ENCODE measurements at places on chromosomes 5 and 9.
A peak's percentile ranks its signal among the peaks of the same experiment; 100 is the strongest.

- DNase-seq: no peak
Observed at GRCh38 chr9:100014846-100015245, 84.0 kb downstream of the ERP44 start.

DNA sequence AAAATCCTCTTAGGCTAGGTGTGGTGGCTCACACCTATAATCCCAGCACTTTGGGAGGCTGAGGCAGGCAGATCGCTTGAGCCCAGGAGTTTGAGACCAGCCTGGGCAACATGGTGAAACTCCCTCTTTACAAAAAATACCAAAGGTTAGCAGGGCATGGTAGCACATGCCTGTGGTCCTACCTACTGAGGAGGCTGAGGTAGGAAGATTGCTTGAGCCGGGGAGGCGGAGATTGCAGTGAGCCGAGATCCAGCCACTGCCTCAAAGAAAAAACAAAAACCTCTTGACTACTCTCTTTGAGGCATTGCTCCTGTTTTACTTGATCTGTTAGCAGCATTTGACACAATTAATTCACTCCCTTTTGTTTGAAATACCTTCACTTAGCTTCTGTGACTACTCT, 20.7 kb downstream of the KIF2A start:
- DNase-seq: no peak

GRCh38 chr5:172502969-172503368, 48.6 kb upstream of the SH3PXD2B start:
- no peak for DNase-seq

- DNase-seq: peak; percentile 57
Observed at GRCh38 chr9:129487658-129488483, 133.0 kb downstream of the C9orf50 start.

DNA sequence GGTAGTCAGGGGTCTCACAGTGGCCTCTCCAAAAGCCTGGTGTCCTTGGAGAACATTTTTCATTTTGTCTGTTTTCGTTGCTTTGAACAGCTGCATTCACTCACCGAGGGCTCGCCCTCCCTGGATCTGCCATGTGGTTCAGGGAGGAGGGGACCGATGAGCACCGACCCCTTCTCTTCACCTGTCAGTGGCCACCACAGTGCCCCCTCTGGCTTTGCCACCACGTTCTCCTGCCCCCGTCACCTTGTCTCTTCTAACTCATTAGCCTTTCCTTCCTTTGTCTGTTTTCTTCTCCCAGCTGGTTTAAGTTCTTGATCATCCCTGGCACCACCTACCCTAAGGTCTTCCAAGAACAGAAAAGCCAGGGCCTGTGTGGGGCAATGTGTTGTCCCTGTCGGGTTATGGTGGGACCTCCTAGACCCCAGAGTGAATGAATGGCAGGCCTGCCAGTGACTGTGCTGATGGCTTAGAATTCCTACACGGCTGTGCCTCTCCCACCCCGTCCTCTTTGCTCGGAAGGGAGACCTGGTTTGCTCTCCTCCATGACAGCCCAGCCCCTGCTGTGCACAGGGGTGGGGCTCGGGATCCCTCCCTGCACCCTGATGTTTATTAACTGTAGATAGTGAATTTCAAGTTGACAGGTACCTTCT, 90.0 kb downstream of the ANKRD33B start:
- DNase-seq: no peak

DNA sequence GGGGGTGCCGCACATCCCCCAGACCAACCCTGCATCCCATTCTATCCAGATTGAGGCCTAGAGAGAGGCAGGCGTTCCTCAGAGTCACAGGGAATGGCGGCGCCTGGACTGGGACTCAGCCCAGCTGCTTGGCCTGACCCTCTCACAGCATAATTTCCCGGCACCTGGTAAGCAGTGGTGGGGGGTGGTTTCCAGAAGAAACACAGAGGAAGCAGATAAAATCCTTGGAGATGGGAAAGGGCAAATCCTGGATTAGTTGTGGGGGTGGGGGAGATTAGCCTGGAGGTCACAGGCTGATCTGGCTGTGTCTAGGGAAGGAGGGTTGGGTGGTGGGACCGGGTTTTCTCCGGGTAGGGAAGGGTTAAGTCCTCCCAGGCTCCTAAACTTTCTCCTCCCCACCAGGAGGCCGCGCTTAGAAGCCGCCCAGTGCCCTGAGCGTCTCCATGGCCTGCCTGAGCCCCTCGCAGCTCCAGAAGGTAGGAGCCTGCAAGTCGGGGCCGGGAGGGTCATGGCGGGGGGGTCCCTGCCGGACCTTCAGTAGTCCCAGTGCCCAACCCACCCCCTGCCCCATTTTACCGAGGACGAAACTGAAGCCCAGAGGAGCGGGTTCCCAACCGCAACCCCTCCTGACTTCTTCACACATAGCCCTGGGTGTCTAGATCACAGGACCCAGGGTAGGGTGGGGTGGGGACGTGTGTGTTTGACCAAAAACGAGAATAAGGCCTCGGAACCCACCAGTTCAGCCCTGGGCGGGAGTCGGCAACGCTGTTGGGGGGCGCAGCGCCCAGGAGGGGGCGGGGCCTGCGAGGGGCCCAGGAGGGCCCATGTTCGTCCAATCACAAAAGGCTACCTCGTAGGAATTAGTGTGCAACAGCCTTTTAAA, 1.3 kb downstream of the PHYHD1 start:
- no peak for DNase-seq

- DNase-seq: peak; percentile 75
Observed at GRCh38 chr9:100028201-100028784, 70.5 kb downstream of the ERP44 start.

DNA sequence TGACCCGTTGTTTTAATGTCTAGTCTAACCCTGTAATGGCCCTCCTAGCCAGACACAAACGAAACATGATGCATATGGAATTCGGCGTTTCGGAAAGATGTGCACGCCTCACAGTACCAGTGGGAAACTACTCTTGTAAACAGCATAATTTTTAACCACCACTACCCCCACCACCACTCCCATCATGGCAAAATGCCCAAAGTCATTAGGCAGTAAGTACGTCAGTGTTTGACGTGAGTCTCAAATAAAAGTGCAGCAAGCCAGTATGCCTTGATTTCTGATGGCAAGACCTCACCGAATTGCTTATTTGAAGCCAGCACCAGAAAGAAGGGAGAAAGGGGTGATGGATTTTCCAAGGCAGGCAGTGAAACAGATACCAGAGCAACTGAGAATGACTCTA, 71.4 kb downstream of the ADRB2 start:
- no peak for DNase-seq

- no peak for DNase-seq
Observed at GRCh38 chr5:150530951-150531588, 23.1 kb downstream of the NDST1 start.

- no peak for DNase-seq
Observed at GRCh38 chr9:90680534-90680933, 37.9 kb upstream of the DIRAS2 start.

DNA sequence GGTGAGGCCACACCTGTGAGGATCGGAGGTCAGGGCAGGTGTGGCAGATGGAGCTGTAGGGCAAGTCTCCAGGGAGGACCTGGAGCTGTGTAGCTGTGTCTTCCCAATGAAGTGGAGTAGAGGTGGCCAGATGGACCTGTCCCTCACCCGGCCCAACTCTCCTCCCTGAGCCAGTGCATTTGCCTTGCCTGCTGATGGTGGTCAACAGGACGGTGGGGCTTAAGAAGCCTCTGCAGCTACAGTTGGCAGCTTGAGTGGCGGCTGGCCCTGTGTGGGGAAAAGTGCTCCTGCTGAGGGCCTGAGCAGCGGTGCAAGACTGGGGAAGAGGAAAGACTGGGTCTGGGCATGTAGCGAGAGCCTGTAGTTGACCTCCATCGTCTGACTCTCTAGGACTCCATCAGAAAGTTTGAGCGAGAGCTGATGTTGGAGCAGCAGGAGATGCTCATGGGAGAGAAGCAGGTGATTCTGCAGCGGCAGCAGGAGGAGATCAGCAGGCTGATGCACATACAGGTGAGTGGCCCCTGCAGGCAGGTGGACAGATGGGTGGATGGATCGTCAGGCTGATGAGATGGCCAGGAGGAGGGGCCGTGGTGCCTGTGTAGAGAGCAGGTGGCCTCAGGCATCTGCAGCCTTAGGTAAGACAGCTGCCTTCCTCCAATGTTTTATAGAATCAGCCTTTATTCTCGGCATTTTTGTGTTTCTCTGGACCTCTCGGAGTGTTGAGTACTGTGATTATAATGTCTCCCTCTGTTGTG, 24.9 kb downstream of the PITX1 start:
- no peak for DNase-seq

DNA sequence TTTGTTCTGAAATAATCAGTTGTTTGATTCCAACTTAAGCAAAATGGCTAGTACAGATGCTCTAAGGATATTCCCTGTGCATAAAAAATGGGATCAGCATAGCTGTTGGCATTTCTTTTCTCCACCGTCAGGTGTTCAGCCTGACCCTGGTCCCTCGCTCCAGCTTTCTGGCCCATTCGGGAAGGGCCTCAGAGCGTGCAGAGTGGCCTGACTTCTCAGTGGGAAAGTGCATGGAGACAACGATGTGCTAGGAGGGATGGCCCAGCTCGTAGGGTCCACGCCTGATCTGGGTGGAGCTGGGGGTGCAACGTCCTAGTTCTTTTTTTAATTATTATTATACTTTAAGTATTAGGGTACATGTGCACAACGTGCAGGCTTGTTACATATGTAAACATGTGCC, 319.1 kb upstream of the IRX4 start:
- DNase-seq: no peak

DNA sequence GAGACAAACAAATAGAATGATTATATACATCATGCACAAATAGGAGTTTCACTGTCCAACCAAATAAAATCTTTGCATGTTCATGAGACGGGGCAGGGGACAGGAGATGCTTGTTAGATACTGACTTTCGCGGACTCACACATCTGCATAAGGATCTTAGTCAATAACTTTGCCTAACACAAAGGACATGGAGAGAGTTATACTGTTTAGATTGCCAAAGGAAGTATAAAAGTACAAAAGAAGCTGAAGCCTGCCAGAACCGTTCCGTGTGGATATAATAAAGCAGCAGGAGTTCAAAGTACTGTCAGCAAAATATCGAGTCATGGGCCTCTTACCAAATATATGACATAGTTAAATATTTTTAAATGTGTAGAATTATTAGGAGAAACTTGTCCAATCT, 1148.4 kb downstream of the EFNA5 start:
- DNase-seq: no peak

GRCh38 chr5:173689171-173689736, 72.8 kb upstream of the BOD1 start:
- no peak for DNase-seq

DNA sequence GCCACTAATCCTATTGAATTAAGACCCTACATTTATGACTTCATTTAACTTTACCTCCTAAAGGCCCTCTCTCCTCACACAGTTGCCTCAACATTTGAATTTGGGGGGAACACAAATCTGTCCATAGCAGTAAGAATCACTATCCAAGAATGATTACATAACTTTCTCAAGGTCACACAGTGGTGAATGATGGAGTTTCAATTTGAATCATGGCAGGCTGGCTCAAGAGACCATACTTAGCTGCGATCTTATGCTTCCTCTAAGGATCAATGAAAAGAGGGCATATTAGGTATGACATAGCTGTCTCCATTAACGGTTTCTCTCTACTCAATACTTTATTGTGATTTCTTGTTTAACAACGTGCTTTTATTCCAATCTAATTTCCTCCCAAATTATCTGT, 44.1 kb upstream of the PDE4D start:
- DNase-seq: no peak

GRCh38 chr9:92295827-92296258, 2.3 kb upstream of the IARS1 start:
- no peak for DNase-seq

- DNase-seq: no peak
Observed at GRCh38 chr5:125668884-125669283, 754.3 kb upstream of the GRAMD2B start.

GRCh38 chr9:112905084-112905483, 14.4 kb upstream of the SLC46A2 start:
- no peak for DNase-seq

DNA sequence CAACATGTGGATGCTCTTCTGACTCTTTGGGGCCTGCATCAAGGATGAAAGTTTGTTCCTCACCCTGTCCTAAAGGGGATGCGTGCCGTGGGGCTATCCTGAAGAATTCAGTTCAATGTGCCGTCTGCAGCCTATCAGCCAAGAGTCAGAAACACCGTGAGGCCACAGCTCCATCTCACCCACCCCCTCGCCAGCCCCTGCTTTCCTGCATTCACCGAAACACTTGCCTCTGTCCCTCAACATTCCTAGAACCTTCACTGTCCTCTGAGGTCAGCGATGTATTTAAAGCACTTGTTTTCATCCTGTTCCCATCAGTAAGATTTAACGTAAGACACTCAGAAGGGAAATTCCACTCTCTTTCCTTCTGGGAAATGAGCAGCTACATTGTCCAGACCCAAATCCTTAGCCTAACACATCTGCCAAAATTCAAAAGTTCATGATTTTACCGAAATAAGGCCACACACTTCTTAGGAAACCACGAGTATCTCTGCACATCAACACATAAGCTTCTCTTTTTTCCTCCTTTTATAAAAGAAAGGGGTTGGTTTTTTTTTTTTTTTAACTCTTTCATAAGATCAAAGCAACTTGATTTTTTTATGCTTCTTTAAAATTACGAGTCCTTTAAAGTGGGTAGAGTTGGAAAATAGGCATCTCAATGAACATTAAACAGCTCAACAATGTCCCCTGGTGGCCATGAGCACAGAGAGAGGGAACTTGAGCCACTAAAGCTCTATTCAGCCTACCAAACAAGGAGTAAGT, 100.7 kb downstream of the SUSD1 start:
- DNase-seq: peak; percentile 76

DNA sequence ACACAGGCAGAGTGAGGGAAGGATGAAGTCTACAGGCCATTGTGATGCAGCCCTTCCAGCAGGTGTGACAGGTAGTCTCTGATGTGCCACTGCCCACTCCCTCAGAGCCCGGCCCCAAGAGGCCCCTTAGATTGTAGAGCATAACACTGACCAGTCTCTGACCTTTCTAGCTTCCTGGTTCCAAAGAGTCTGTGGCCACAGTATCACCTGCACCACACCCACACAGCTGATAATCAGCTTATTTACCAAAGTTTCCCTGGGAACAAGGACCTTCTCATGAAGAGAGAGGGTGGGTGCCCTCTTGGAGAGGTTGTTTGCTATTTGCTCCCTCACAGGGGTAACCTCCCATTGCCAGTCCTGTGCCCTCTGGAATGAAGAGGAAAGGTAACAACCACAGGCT, 11.0 kb upstream of the ACER2 start:
- no peak for DNase-seq

- peak; percentile 58 for DNase-seq
Observed at GRCh38 chr5:145587710-145588109, 247.4 kb downstream of the PRELID2 start.

DNA sequence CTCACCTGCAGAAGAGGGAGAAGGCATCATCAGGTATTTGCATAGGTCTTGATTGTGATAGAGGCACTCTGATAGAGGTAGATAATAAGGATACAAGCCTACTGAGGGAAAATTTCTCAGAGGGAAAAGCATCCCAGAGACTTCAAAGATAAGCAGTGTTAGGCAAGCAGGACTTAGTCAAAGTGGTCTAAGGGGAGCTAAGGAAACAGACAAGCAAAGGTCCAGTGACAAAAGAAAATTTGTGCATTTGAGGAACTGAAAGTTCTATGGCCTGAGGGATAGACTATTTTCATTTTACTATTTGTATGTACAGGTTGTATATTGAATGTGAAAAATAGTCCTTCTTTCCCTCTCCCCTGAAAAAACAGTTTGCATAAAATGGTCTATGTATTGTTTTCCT, 27.4 kb downstream of the OXCT1 start:
- DNase-seq: no peak

All from activated CD4-positive, alpha-beta T cell treated with anti-CD3 and anti-CD28 coated beads, Interleukin-2, Interleukin-6, amounts not matched to agents 100 ng/mL and 50 ng/mL, durations not matched to agents 16 hours and 8 hours (primary cell).